CD4-positive, CD25-positive, alpha-beta regulatory T cell (primary cell): ENCODE measurements at places on chromosomes 1 and 21. TPM values are rescaled to one million over a fixed set of nuclear protein-coding genes. Genes with fewer than 3 reads are reported as not detected.
A peak's percentile ranks its signal among the peaks of the same experiment; 100 is the strongest.

Gene TMEM269
- polyA plus RNA-seq = 0.12 TPM

Gene SYPL2
- not detected for polyA plus RNA-seq

Gene OVAAL
- polyA plus RNA-seq = not detected

Gene VCAM1
- polyA plus RNA-seq = not detected

DNA sequence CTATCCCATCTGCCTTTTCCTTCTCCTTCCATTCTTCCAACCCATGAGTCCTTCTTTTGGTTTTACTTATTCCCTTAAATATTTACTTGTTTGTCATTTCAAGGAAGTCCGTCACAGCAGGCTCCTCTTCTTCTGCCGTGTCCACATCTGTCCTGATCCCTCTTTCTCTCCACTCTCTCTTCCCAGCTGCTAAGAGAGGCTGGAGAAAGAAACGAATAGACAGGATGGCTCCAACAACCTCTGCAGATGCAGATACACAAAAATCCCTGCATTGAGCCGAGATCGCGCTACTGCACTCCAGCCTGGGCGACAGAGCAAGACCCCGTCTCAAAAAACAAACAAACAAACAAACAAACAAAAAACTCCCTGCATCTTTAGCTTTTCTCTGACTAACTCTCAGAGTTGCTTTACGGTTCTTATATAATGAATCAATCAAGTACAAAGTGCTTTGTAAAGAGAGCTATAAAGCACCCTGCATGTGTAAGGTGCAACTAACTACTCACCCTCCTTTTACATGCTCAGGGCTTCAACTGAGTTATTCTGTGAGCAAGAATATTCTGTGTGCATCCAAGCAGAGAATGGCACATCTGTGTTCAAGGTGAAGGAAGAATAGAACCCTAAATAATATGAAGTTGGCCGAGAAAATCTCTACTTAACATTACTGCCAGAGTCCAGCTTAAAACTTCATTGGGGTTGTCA, 3.8 kb upstream of the SAMD13 start:
- DNase-seq = no peak

GRCh38 chr1:235852887-235853286, 13.8 kb downstream of the LYST start:
- no peak for DNase-seq

DNA sequence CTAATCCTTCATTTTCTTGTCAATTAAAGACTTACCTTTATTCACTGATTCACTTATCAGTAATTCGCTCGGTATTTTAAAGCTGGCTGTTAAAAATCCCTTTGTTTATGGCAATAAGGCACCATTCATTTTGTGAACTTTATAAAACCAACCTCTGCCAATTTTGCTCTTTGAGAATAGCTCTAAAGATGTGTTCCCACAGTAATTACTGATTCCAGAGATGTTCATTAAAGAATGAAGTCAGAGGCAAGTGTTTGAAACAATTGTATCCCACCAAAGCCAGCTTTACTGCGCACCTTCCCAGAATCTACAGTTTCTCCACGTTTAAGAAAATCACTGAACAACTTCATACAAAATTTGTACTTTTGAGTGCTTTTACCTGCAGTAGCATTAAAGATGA, 424.5 kb downstream of the USP25 start:
- no peak for DNase-seq

GRCh38 chr1:28249013-28249865, 10.1 kb upstream of the SESN2 start:
- no peak for DNase-seq

GRCh38 chr1:92864131-92864530, 32.3 kb downstream of the RPL5 start:
- DNase-seq = no peak

DNA sequence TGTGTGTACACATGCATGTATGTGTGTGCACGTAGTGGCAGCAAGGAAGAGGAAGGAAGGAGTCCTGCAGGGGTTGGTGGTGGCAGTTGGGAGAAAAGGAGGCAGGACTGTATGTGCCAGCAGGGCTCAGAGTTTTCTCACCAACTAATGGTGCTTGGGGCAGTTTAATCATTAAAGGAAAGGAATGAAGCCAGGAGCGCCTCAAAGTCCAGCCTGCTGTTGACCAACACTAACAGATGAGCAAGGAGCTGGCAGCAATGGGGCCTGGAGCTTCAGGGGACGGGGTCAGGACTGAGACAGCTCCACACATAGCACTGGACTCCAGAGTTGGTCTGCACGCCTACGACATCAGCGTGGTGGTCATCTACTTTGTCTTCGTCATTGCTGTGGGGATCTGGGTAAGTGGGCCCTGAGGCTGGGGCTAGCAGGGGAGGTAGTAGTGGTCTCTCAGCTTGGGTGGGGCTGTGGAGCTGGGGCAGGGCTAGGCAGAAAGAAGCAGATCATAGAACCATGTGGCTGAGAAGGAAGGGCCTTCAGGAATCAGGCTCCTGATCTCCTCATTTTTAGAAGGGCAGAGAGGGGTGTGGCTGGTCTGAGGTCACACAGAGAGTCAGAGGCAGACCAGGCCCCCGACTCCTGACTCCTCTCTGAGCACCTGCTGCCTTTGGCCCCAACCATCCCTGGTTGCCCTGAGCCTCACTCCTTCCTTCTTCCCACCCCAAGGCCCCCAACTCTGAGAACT, at the start of gene SLC5A9:
SLC5A9 (plus strand) TSS at position 216 of the 742 bp plus-strand sequence; CDS start at position 237, 21 bp downstream.
- no peak for DNase-seq

DNA sequence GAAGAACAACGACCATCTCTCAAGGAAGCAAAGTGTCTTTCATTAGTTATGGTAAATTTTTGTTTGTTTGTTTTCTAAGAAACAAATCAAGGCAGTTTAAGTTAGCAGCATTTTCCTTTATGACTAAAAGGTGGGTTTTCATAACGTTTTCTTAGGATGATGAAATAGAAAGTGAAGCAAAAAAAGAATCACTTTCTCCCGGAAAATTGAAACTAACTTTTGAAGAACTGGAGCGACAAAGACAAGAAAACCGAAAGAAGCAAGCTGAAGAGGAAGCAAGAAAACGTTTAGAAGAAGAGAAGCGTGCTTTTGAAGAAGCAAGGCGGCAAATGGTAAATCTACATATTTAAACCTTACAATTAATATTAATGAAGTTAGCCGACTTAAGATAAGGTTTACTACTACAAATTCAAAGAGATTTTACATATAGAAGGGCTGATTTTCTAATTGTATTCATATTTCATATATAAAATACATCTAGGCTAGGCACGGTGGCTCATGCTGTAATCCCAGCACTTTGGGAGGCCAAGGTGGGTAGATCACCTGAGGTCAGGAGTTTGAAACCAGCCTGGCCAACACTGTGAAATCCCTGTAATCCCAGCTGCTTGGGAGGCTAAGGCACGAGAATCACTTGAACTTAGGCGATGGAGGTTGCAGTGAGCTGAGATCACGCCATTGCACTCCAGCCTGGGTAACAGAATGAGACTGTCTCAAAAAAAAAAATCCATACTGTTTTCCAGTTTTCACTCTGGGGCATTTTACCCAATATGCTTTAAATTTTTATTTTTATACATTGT, 38.3 kb downstream of the NEXN start:
- peak; percentile 33 for DNase-seq

DNA sequence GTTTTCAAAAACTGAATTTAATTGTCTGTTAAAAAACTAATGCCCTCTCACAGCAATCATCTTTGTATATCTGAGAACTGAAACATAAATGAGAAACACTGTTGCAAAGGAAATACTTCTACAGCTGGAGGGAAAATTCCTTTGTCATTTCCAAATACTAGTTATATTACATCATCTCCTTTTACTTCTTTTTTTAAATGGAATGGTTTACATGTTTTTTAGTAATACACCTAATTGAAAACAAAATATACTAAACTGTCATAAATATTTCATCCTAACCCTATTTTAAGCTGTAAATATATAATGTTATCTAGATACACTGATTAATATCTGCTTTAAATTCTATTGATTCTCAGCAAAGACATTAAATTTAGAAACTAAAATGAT, 19.1 kb downstream of the CDC42BPA start:
- no peak for DNase-seq

DNA sequence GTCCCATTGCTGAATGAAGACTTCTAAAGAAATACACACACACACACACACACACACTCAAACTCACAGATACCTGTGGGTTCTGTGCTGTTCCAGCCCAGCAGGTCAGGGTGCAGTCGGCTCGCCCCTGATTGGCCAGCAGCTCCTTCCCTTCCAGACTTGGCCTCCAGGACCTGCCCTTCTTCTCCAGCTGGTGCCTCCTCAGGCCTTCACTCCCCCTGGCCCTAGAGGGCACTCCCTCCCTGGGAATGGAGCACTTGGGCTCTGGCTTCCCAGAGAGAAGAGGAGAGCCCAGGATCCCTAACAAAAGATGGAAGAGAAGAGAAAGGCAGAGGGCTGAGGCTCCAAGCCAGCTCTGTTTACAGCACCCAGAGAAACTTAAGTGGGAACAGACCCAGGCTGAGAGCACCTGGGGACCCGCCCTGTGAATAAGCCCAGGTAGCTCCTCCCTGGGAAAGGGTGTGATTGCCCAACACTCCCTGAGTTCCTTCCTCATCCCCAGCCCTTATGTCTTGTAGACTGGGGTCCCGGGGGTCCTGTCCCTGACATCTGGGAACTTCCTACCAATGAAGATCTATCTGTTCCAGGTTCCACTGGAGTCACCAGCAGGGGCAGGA, at the start of gene PGLYRP3:
PGLYRP3 (minus strand) TSS at position 383 of the 617 bp plus-strand sequence. CDS start 2,287 bp downstream, outside the sequence.
- no peak for DNase-seq
